ENCODE measurements at places on chromosomes 2 and 18. TPM values are rescaled to one million over a fixed set of nuclear protein-coding genes. Genes with fewer than 3 reads are reported as not detected.

DNA sequence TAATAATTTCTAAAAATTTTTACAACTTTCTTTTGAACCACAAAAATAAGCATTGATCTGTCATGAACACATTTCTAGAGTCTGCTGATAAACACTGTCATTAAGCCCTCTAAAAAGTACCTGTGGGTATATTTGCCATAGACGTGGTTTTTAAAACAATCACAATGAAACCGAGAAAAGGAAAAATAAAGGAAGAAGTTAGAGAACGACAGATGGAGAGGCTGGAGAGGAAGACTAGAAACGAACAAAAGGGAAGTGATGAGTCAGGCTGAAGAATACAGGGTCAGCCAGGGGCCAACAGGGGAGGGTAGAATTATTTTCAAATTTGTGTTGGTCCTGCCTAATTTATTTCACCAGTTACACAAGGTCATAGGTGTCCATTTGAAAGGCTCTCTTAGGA is 62.0 kb downstream of the MYL12B start:
- H3K27me3 ChIP-seq, result peaks cover 7% of the 10 kb centered on the region
- H3K4me1 ChIP-seq, result peaks cover 31% of the 10 kb centered on the region
- no peak overlapping the region for H3K4me3 ChIP-seq
- DNase-seq, result no peak

- H3K27ac ChIP-seq, result peak overlapping the region; percentile 92
- H3K36me3 ChIP-seq, result peaks cover 2% of the 10 kb centered on the region
- peak; percentile 93 for DNase-seq
- peak overlapping the region; percentile 68 for H3K4me3 ChIP-seq
Measured at GRCh38 chr2:239369631-239370161, 31.1 kb downstream of the HDAC4 start.

- H3K27me3 ChIP-seq, result no peaks in the 10 kb centered on the region
- H3K27ac ChIP-seq, result no peak overlapping the region
- H3K4me1 ChIP-seq, result peaks cover 9% of the 10 kb centered on the region
- peaks cover 2% of the 10 kb centered on the region for H3K36me3 ChIP-seq
- no peak overlapping the region for H3K4me3 ChIP-seq
Measured at GRCh38 chr2:237823544-237823943, 25.0 kb downstream of the RBM44 start.

DNA sequence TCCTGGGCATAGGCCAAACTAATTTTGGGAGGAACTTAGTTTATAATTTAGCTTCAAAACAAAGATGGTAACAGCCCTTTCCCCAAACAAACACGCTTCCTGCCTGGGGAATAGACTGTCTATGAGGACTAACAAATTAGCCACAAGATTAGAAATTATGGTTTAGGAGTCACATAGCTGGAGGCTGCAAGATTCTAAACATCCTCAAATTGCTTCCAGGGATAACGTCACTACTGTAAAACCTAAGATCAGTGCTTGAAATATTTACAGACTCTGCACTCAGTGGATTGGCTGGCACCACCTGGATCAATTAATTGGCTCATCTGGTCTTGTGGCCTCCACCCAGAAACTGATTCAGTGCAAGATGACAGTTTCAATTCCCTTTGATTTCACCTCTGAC is 118.0 kb upstream of the TACR1 start:
- no peak overlapping the region for H3K4me3 ChIP-seq
- H3K4me1 ChIP-seq, result no peaks in the 10 kb centered on the region
- no peak for DNase-seq
- H3K27ac ChIP-seq, result no peak overlapping the region
- H3K36me3 ChIP-seq, result no peaks in the 10 kb centered on the region

DNA sequence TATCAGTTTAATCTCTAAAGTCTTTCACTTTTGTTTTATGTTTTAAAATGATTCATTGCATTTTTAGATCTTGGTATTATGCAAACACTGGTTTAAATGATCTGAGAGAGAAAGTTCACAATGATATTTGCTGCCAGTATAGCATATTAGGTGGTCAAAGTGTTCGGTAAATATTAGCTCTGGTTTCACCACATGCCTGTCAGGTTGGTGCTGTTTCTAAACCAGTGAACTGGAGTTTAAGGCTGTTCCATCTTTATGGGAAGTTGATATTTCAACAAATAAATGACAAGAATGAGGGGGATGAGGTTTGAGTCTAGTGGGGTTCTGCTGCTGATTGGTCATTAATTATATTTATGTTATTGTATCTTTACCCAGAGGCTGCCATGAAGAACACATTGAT is 436.4 kb downstream of the DCDC2C start:
- H3K27ac ChIP-seq, result no peak overlapping the region
- DNase-seq, result no peak
- H3K4me3 ChIP-seq, result no peak overlapping the region

DNA sequence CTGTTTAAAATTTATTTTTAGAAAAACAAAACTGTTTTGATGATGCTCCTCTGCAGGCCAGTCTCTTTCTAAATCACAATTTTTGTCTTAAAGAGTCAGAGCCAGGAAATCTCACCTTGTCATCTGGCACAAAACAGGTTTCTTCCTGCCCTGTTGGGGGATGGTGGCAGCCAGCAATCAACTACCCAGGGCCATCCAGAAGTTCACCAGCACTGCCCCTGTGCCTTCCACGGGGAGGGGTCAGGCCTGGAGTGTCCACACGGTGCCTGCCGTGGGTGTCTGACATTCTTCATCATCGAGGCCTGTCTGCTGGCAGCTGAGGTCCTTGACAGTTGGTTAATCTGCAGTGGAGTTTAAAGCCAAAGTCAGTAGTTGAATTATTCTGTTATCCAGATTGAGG is 40.0 kb upstream of the BMP10 start:
- H3K36me3 ChIP-seq, result no peaks in the 10 kb centered on the region
- no peak overlapping the region for H3K4me3 ChIP-seq
- no peaks in the 10 kb centered on the region for H3K27me3 ChIP-seq
- peaks cover 36% of the 10 kb centered on the region for H3K4me1 ChIP-seq
- DNase-seq, result peak; percentile 44

GRCh38 chr2:188322569-188323551 is 31.2 kb downstream of the GULP1 start:
- no peak for DNase-seq
- H3K27me3 ChIP-seq, result no peaks in the 10 kb centered on the region
- no peak overlapping the region for H3K27ac ChIP-seq
- H3K4me3 ChIP-seq, result no peak overlapping the region
- H3K36me3 ChIP-seq, result no peaks in the 10 kb centered on the region

DNA sequence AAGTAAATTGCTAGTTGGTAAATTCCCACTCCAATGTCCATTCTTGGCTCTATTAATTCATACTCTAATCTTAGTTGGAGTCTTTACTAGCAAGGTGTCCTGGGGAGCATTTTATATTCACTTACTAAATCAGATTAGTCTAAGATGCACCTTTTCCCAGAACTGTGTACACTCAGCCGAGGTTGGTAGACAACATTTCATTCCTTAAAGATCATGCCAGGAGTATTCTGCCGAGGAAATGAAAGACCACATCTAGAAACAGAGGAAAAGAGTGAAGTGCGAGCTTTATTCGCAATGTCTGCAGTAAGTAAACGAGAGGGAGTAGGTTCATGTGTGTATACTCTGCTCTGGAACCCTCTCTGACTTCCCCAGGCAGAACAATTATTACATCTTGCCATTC is 14.6 kb upstream of the KYNU start:
- no peak for DNase-seq
- H3K4me1 ChIP-seq, result no peaks in the 10 kb centered on the region
- no peaks in the 10 kb centered on the region for H3K36me3 ChIP-seq
- H3K4me3 ChIP-seq, result no peak overlapping the region
- H3K27me3 ChIP-seq, result no peaks in the 10 kb centered on the region
- no peak overlapping the region for H3K27ac ChIP-seq

GRCh38 chr2:85770369-85770768 is 16.6 kb downstream of the ATOH8 start:
- peaks cover 4% of the 10 kb centered on the region for H3K4me1 ChIP-seq
- no peak for DNase-seq
- H3K4me3 ChIP-seq, result no peak overlapping the region
- no peak overlapping the region for H3K27ac ChIP-seq
- no peaks in the 10 kb centered on the region for H3K36me3 ChIP-seq
- H3K27me3 ChIP-seq, result peaks cover 39% of the 10 kb centered on the region

- peak overlapping the region; percentile 69 for H3K4me3 ChIP-seq
- H3K27me3 ChIP-seq, result no peaks in the 10 kb centered on the region
- H3K27ac ChIP-seq, result peak overlapping the region; percentile 96
- DNase-seq, result no peak
- peaks cover 17% of the 10 kb centered on the region for H3K4me1 ChIP-seq
- H3K36me3 ChIP-seq, result no peaks in the 10 kb centered on the region
Measured at GRCh38 chr2:55134316-55134706, 84.1 kb upstream of the RTN4 start.

DNA sequence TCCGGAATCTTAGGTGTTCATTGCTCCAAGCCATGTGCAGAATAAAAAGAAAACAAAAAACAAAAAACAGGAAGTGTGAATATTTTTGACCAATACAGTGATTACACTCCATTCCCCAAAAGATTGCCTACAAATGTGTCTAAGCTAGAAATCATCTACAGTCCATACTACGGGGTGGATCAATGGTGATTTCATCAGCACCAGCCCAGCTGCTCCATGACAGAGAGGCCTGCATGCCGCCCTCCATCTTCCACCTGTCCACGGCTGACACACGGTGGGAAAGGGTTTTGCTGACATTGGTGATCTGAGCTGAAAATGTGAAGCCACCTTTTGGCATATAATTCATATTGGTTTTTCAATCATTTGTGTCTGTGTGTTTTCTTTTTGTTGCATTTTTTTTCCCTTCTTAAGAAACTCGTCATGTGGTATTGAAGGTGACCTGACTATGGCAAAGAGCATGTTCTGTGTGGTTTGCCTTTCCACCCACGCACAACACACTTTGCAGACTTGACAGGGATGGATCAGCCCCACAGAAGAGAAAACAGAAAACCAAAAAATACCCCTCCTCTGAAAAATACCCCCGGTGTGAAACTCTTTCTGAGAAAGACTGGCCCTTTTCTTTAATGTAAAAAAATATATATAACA is 533.1 kb downstream of the RNF144A start:
- peak overlapping the region; percentile 89 for H3K27ac ChIP-seq
- DNase-seq, result peak; percentile 84
- H3K4me1 ChIP-seq, result peaks cover 68% of the 10 kb centered on the region
- peak overlapping the region; percentile 47 for H3K4me3 ChIP-seq
- H3K36me3 ChIP-seq, result peaks cover 5% of the 10 kb centered on the region

DNA sequence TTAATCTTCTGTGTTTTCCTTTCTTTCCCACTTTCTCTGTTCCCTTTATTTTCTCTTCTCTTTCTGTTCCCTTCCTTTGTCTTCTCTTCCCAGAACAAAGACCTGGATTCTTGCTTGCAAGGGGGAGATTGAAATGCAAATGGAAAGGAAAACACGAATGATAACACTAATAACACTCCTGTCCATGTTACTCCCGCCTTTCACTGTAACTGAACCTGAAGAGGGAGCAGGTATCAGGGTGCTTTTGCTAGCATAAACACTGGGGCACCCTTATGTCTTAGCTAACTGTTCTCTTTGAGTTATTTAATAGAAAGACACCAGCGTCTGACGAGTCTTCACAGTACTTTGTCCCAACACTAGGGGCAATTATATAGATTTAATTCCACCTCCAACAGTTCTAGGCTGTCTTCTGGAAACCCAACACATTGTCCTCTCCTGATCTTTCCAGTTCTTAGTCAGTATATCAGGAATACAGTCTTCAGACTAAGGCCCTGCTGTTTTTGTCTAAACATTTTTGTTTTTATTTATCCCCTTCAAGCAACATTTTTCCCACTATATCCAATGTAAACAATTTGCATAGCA is 99.2 kb downstream of the PTPRM start:
- no peaks in the 10 kb centered on the region for H3K36me3 ChIP-seq
- H3K27me3 ChIP-seq, result no peaks in the 10 kb centered on the region
- no peak for DNase-seq
- H3K27ac ChIP-seq, result no peak overlapping the region
- no peaks in the 10 kb centered on the region for H3K4me1 ChIP-seq

- no peaks in the 10 kb centered on the region for H3K27me3 ChIP-seq
- no peak overlapping the region for H3K4me3 ChIP-seq
- H3K36me3 ChIP-seq, result peaks cover 37% of the 10 kb centered on the region
- no peak for DNase-seq
- H3K27ac ChIP-seq, result no peak overlapping the region
Measured at GRCh38 chr2:174138161-174138560, 110.2 kb downstream of the OLA1 start.

- H3K36me3 ChIP-seq, result no peaks in the 10 kb centered on the region
- H3K27me3 ChIP-seq, result no peaks in the 10 kb centered on the region
- no peak overlapping the region for H3K4me3 ChIP-seq
- no peak for DNase-seq
- H3K27ac ChIP-seq, result no peak overlapping the region
Measured at GRCh38 chr18:59721211-59721610, 24.0 kb upstream of the CCBE1 start.

DNA sequence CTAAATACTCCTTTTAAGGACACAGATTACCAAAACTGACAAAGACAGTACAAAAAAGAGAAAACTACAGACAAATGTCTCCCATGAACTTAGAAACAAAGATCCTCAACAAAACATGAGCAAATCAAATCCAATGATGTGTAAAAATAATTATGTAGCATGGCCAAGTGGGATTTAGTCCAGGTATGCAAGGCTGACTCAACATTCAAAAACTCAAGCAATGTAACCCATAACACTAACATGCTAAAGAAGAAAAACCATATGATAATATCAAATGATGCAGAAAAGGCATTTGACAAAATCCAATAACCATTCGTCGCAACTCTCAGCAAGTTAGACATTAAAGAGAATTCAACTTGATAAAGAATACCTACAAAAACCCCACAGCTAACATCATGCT is 239.0 kb upstream of the KLHL29 start:
- H3K4me3 ChIP-seq, result no peak overlapping the region
- H3K36me3 ChIP-seq, result no peaks in the 10 kb centered on the region
- H3K4me1 ChIP-seq, result no peaks in the 10 kb centered on the region

- no peak for DNase-seq
- no peaks in the 10 kb centered on the region for H3K27me3 ChIP-seq
- peaks cover 4% of the 10 kb centered on the region for H3K36me3 ChIP-seq
- peak overlapping the region; percentile 97 for H3K4me3 ChIP-seq
- no peak overlapping the region for H3K27ac ChIP-seq
- H3K4me1 ChIP-seq, result peaks cover 41% of the 10 kb centered on the region
Measured at GRCh38 chr2:99487906-99488305, 1.9 kb downstream of the REV1 start.

Gene SERPINB12
- not detected for total RNA-seq

Gene UGT1A5
- not detected for total RNA-seq

Gene UGT1A4
- not detected for total RNA-seq

Gene HJURP
- 98.4 TPM for total RNA-seq

Gene CYP26B1
- not detected for total RNA-seq

Gene CYP27A1
- 0.10 TPM for total RNA-seq

Gene ZNF396
- total RNA-seq, result 0.93 TPM

Gene KLF7
- total RNA-seq, result 24.1 TPM

Gene EPB41L3
- 0.77 TPM for total RNA-seq

Gene DSC1
- total RNA-seq, result 0.05 TPM

All from activated CD4-positive, alpha-beta memory T cell treated with anti-CD3 and anti-CD28 coated beads for 36 hours (primary cell).